T-helper 9 cell (primary cell): ENCODE measurements at places on chromosomes 5 and 9.

DNA sequence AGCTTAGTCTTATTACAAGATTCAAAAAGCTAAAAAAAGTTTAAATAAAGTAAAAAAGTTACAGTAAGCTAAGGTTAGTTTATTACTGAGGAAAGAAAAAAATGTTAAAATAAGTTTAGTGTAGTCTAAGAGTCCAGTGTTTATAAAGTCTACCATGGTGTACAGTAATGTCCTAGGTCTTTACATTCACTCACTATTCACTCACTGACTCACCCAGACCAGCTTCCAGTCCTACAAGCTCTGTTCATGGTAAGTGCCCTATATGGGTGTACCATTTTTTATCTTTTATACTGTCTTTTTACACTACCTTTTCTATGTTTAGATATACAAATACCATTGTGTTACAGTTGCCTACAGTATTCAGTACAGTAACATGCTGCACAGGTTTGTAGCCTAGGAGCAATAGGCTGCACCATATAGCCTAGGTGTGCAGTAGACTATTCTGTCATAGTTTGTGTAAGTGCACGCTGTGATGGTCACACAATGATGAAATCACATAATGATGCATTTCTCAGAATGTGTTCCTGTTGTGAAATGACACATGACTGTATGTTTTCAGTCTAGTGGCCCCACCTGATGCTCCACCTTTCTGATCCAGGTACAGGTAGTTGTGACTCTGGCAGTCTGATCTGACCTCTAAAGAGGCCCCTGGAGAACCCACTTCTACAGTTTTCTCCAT lies 45.7 kb downstream of the SNX18 start:
- DNase-seq: no peak

- no peak for DNase-seq
These were observed 102.2 kb downstream of the COL5A1 start for GRCh38 chr9:134743853-134744252.

- no peak for DNase-seq
These were observed 342.6 kb downstream of the ASTN2 start for GRCh38 chr9:117072216-117072615.

- no peak for DNase-seq
These were observed 737 bp downstream of the SLC1A3 start for GRCh38 chr5:36607114-36607571.

- DNase-seq: no peak
These were observed 153.4 kb downstream of the HSPA4 start for GRCh38 chr5:133205204-133205603.

- DNase-seq: no peak
These were observed 36.9 kb downstream of the CLINT1 start for GRCh38 chr5:157821822-157822622.

GRCh38 chr5:176500511-176500910 lies 36.7 kb downstream of the RNF44 start:
- DNase-seq: no peak

DNA sequence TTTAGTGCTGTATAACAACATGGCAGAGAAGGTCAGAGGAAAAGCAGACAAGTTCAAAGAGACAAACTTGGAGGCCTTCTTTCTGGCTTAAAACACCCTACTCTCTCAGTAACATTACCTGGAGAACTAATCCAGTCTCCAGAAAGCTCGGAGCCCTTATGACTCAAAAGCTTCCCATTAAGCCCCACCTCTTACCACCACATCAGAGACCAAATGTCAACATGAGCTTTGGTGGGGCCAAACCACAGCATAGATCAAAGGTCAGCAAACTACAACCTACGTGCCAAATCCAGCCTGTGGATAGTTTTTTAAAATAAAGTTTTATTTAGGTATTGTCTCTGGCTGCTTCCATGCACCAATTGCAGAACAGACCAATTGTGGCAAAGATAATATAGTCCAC lies 589.9 kb downstream of the DNAH5 start:
- no peak for DNase-seq

GRCh38 chr5:102498271-102499034 lies at the start of gene SLCO6A1:
Gene SLCO6A1 (minus strand): TSS chr5:102499001. CDS start chr5:102498844, 157 bp downstream.
- DNase-seq: no peak

- no peak for DNase-seq
These were observed 173.8 kb downstream of the MAST4 start for GRCh38 chr5:66769839-66770617.

- no peak for DNase-seq
These were observed 230.2 kb downstream of the CD180 start for GRCh38 chr5:66966439-66966838.

- DNase-seq: no peak
These were observed 30.4 kb downstream of the DUSP1 start for GRCh38 chr5:172740428-172741205.

DNA sequence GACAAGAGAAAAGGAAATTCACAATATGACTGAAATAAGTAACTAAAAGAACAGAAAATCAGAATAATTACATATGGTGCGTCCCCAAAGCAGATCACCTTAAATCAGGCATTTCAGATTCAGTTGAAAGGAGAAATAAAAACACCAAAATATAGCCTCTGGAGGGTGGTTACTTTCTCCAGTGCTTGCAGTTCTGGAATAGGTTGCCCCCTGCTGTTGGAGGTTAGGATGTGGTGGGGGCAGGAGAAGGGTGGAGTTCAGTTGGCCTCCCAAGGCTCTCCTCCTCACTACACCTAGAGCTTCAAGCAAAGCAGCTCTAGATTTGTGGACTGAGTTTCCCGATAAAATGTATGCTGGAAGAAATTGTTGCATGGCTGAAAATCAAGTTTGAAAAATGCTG lies 338.2 kb upstream of the TLE4 start:
- no peak for DNase-seq

GRCh38 chr9:90872835-90873294 lies 71.2 kb downstream of the SYK start:
- no peak for DNase-seq

DNA sequence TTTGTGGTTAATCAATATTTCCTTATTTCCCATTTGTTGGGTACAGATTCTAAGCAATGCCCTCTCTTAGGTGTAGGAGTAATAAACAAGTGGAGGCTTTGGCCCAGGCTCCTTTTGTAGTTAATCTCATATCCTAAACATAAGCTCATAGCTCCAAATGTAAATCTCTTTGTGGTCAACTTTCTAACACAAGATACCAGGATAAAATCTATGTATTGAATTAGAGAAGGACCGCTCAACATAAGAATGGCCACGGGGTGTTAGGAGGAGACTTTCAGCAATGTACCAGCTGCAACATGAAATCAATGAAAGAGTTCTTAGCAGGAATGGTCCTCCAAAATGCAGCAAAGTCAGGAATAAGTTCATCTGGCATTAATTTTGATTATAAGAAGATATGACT lies 334.5 kb upstream of the ITGA1 start:
- no peak for DNase-seq

GRCh38 chr5:74251141-74252035 lies 389.1 kb downstream of the ENC1 start:
- DNase-seq: no peak

- no peak for DNase-seq
These were observed 481.6 kb downstream of the SPATA31A7 start for GRCh38 chr9:61671276-61671973.

GRCh38 chr5:17163221-17163620 lies 54.2 kb upstream of the BASP1 start:
- DNase-seq: no peak

DNA sequence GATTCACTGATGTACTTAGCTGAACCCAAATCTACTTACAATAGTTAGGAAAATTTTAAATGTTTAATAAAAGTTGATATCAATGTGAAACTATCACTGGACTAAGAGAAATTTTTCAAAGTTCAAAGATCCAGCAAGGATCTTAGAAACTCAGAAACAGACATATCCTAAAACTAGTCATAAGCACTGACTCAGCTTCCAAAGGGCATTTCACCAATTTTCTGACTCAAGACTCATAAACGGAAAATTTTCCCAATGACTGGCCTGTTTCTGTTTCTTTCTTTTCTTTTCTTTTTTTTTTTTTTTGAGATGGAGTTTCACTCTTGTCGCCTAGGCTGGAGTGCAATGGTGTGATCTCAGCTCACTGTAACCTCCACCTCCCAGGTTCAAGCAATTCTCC lies 66.6 kb downstream of the CDC14B start:
- no peak for DNase-seq

GRCh38 chr9:90165281-90165680 lies 477.3 kb downstream of the DIRAS2 start:
- no peak for DNase-seq

DNA sequence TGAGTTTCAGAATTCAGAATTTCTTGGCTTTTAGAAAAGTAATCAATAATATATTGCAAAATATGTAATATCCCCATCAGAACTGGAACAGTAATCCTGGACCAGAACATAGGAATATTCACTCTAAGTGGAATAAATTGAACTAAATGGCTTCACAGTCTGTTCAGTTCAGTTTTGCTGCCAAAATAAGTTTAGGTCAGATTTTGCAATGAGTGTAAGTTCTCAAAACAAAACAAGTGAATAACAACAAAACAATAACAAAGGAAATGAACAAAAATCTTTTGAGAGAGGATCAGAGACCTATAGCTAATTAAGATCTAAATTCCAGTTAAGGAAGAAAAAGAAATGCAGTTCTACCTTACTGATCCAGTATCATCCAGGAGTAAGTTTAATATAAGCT lies 9.3 kb downstream of the PTGER4 start:
- no peak for DNase-seq

GRCh38 chr9:125644819-125645507 lies 62.0 kb downstream of the MAPKAP1 start:
- no peak for DNase-seq

DNA sequence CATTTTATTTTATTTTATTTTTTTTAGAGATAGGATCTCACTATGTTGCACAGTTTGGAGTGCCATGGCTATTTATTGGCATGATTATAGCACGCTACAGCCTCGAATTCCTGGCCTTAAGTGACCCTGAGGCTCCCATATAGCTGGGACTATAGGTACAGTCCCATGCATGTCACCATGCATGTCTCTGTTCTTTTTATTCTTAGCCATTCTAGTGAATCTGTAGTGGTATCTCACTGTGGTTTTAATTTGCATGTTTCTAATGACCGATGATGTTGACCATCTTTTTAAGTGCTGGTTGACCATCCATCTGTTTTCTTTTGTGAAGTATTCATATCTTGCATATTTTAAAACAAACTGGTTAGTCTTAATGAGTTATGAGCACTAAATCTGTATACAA lies 76.1 kb downstream of the SLC44A1 start:
- DNase-seq: no peak

GRCh38 chr5:150149618-150150017 lies 6.0 kb downstream of the PDGFRB start:
- DNase-seq: no peak

DNA sequence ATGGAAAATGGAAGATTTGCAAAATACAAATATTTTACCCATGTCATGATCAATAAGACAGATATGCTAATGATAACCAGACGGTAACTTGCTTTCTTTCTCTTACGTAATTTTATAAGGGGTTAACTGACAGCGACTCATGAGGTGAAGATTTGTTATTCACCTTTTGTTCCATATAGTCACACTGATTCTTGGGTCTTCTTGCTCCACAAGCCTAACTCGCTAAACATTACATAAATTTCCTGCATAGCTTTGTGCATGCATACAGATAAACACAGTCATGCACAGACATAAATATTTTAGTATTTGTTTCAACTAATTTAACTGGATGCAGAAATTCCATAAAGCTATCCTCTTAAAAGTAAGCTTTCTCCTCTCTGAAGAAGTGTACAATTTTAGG lies 225.9 kb downstream of the VPS13A start:
- DNase-seq: no peak

- DNase-seq: no peak
These were observed 189.0 kb upstream of the MEF2C start for GRCh38 chr5:89071941-89072331.

- DNase-seq: no peak
These were observed 204.9 kb downstream of the ERCC6L2 start for GRCh38 chr9:96080364-96080763.

- DNase-seq: no peak
These were observed 61.7 kb downstream of the PLAC8L1 start for GRCh38 chr5:146043722-146044121.

DNA sequence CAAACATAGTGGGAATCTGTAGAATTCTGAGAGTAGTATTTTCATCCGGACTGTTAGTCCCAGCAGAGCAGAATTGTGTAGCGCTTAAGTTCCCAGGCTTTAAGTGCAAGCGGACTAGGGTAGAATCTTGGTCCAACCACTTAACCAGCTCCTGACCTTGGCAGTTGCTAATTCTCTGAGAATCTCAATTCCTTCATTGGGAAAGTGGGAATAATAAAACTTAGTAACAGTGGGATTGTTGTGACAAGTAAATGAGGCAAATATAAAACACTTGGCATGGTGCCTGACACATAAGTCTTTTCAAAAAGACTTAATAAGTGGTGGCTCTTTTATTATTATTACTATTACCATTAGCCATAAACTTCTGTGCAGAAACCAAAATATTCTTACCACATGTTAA lies 8.4 kb upstream of the SLC1A3 start:
- DNase-seq: no peak

- no peak for DNase-seq
These were observed 170.2 kb downstream of the MAPKAP1 start for GRCh38 chr9:125536776-125537175.

GRCh38 chr9:120755044-120755443 lies 38.2 kb downstream of the FBXW2 start:
- no peak for DNase-seq

DNA sequence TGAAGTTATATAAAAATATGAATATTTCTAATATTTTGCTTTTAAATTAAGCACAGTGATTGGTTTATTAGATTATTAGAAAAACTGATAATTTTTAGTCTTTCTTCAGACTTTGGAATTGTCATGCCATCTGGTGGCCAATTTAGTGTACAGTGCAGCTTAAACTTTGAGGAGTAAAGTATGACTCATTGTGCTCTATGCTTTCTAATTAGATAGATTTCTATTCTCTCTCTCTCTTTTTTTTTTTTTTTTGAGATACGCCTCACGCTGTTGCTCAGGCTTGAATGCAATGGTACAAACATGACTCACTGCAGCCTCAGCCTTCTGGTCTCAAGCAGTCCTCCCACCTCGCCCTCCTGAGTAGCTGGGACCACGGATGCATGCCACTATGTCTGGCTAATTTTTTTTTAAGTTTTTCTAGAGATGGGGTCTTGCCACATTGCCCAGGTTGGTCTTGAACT lies 42.1 kb upstream of the GPR21 start:
- DNase-seq: peak; percentile 2

- DNase-seq: no peak
These were observed 140.1 kb upstream of the GRIA1 start for GRCh38 chr5:153350175-153350883.

- no peak for DNase-seq
These were observed 1.3 kb downstream of the MACIR start for GRCh38 chr5:103259705-103260355.

- DNase-seq: no peak
These were observed 24.9 kb downstream of the LMX1B start for GRCh38 chr9:126638571-126639132.

GRCh38 chr5:29719171-29719570 lies 1474.3 kb upstream of the CDH6 start:
- DNase-seq: no peak
